Mucosa of descending colon (tissue), 3 donors: ENCODE measurements at places on chromosomes 4 and X. TPM values are rescaled to one million over a fixed set of nuclear protein-coding genes. Genes with fewer than 3 reads are reported as not detected.
A peak's percentile ranks its signal among the peaks of the same experiment; 100 is the strongest.

The CPLX1 gene
- 2.7 TPM for total RNA-seq

The GSX2 gene
- not detected for total RNA-seq

The PPARGC1A gene
- 139 TPM for total RNA-seq

The SMAD1 gene
- 39.3 TPM for total RNA-seq

DNA sequence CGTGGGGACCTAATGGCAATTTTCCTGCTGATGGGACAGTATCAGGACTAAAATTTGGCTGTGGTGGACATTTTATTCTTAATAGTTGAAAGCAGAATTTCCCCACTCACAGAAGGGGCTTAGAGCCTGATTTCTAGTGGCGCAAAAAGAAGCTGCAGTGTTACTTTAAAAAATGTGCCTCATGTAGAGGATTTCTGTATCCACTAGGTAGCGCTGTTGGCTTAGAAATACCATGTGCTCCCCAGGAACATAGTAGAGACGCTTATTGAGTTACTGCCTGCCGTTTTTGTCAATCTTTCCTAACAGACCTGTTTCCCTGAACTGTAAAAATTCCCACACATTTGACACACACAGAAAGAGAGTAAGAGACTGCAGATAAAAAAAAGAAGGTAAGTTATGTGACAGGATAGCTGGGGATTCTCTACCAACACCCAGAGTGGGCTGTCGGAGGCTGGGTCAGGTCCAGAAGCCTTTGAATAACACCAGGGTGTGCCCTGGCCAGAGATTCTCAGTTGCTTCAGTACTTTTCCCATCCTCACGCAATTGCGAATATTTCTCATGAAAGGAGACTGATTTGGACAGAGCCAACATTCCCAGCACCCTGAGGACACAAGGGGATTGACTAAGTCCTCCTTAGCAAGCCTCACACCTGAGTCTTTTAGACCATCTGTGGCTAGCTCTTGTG is 88.4 kb downstream of the ZXDA start:
- peak; percentile 47 for DNase-seq

- DNase-seq, result no peak
Observed at GRCh38 chrX:132603700-132604286, 115.0 kb upstream of the MBNL3 start.

DNA sequence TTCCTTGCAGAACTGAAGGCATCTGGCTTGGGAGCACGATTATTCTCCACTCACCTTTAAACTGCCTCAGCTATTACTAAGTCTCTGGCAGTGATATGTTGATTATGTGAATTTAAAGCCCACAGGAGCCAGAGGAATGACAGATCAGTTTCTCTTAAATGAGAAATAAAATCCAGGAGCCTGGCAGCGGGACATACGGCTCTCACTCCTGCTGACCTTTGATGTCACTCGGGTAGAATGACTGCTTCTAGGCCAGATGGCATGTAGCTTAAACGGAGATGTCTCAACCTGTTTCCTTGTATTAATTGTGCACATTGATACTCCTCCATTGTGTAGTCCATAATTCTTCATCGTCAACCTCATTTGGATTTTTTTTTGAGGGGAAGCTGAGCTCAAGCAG is 4.0 kb upstream of the CBLL2 start:
- no peak for DNase-seq

DNA sequence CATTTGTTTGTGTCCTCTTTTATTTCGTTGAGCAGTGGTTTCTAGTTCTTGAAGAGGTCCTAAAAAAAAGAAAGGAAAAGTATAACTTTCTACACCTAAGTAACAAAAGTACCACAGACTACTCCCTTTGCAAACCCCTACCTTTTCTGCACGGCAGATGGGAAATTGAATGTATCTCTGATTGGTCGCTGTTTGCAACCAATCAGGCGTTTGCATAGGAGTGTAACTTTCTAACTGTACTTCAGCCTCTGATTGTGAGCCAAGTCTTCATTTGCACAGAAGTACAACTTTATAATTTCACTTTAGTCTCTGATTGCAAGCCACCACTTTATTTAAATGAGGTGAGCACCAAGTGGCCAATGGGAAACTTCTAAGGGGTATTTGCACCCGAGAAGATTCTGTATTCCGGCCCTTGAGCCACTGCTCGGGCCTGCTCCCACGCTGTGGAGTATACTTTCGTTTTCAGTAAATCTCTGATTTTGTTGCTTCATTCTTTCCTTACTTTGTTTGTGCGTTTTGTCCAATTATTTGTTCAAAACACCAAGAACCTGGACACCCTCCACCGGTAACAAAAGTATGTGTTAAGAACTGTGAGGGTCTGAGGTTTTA is 40.3 kb upstream of the FHL1 start:
- no peak for DNase-seq

DNA sequence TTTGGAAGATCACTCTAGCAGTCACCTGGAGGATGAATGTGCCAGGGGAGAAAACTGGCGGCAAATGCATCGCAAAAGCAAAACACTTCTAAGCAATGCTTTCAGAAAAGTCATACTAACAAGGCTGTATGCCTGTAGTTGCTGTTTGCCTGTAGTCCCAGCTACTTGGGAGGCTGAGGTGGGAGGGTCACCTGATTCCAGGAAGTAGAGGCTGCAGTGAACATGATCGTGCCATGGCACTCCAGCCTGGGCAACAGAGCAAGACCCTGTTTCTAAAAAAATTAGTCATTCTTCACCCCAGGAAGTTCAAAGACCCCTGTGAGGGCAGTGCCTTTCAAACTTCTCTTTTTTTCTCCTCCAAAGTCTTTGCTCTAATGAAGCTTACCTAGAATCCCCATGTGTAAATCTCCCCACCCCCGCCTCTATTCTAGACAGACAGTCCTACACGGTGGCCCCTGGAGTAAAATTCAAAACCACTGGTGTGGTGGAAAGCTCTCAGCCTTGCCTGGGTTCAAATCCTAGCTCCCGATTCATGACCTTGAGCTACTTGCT is 5.5 kb downstream of the SOWAHD start:
- no peak for DNase-seq

DNA sequence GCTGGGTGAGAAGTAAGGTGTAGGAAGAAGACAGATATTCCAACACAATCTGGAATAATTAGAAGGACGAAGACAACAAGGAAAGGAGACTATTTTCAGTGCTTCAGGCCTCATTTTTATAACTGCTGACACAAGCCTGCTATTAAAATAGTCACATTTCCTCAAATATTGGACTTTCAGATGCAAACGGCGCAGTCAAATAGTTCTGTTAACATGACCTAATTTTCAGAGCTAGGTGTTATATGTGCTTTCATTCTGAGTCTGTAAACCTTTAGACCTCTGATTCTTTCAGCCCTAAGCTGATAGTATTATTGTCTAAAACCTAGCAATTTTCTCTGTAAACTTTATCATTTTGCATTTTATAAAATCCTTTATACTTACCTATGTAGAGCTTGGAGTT is 261.5 kb downstream of the IL1RAPL1 start:
- no peak for DNase-seq

DNA sequence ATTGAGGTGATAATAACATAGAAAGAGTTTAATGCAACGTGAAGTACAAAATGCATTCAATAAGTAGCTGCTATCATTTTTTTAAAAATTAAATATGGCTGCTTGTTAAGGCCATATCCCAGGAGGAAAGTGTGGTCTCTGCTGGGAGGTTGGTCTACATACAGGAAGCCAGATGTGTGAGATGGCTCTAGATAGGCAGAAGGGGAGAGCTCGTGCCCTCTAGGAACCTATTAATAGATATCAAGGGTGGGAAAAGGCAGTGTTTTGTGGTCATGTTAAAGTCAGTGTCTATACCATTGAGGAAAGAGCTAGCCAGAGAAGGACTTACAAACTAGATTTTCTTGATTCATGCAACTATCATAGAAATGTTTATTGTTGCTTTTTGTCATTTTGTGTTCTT is 140.5 kb downstream of the KLHL8 start:
- DNase-seq, result no peak
